Brain pericyte (primary cell): ENCODE measurements at places on chromosomes 6 and 20.

DNA sequence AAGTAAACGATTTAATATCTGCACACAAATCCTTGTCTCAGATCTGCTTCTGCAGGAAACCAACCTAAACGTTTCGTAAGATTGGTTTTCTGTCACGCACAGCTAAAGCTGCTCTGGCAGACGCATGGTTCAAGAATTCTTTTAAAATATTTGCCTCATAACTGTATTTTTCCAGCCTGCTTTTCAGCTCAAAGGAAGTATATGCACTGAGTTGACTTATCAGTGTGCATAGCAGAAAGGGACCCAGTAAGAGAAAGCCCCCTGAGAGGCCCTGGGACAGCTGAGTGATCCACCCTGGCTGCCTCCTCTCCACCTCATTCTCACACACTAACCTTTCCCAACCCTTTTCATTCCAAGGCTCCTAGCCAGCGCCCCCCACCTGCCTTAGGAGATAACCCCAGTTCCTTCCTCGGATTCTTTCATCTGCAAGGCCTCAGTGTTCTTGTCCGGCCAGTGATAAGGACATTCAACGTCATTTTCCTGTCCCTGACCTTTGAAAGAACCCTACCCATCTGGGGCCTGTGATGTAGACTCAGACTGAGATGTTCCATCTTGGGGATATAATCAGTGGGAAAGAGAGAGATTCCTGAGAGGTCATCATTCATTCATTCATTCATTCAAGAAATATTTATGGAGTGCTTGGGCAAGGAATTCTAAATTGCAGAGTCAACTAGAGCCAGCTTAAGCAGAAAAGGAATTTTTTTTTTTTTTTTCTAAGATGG, 22.4 kb upstream of the SLC9A8 start:
- no peak for DNase-seq

- no peak for DNase-seq
Observed at GRCh38 chr20:57317316-57317788, 12.3 kb upstream of the SPO11 start.

DNA sequence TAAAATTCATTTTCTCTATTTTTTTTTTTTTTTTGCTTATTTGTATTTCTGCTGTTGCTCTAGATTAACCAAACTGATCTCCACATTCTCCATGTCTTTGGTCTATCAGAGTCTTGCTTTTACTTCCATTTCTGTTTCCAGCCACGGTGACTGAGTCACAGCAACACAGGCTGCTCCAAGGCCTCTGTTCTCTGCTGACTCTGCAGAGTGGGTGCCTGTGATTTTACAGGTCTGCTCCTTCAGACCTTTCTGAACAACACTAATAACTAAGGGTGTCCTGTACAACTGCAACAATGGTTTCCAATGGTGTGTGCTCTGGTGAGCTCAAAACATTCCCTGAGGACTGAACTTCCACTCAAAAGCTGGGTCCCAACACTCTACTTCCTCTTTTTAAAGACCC, 102.3 kb upstream of the BMP2 start:
- no peak for DNase-seq

DNA sequence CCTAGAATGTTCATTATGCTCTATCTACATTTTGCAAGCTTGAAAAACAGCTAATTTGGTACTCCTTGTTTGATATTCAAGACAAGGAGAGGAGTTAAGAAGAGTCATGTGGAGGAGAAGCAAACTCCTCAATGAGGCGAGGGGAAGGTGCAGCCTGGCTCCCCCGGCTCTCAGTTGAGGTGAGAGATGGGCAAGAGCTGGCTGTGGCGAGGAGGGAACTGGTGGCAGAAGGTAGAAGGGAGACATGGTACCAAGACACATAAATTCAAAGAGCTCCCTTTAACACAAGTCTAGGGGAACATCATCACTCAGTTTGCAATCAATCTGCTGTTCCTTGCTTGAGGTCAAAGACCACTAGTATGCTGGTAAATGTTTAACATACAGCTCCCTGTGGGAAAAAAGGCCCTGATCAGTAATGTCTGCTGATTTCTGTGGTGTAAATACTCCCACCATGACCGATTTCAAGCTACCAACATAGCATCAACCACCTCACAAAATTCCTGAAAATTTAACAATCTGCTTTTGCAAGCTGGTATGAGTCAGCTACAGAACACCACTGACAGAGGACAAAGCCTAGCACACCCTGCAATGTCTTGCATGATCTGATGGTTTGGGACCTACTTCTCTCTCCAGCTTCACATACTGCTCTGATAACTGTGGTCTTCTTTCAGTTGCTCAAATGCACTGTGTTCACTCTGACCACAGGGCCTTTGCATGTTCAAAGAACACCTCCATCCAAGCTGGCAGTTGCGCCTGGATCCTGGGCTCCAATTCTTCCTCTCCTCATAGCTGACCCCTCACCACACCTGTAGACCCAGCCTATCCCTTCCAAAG, 516.3 kb upstream of the CHD6 start:
- no peak for DNase-seq

- DNase-seq, result no peak
Observed at GRCh38 chr6:167684276-167685104, 142.2 kb upstream of the AFDN start.

GRCh38 chr6:119267126-119267905, 82.2 kb downstream of the MAN1A1 start:
- no peak for DNase-seq

DNA sequence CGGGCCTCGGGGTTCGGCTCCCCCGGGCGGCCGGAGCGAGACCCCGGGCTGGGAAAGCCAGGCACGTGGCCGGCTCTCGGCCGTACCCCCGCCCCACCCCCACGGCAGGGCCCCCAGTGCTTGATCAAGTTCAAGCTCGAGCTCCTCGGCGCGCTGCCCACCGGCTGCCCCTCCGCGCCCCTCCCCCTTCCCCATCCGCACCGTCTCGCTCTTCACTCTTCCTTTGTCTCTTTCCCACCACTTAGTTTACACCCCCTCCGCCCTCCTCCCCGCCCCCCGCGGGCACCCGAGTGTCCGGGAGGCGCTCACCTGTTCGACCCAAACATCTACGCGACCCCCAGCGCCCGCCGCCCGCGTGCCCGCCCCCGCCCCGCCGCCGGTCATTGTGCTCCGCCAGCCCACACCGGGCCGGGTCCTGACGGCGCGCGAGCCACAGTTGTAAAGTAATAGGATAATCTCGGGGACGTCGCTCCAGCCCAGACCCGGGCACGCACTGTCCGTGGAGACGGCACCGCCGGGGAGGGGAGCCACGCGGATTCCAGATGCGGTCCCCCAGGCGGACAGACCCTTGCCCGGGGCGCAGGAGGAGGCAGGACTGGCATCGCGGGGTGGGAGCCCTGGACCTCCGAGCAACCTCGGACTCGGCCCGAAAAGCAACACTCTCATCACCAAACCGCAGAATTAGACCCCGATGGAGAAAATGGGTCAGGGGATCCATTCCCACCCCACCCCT, 100.7 kb downstream of the NOL4L start:
- DNase-seq, result no peak

DNA sequence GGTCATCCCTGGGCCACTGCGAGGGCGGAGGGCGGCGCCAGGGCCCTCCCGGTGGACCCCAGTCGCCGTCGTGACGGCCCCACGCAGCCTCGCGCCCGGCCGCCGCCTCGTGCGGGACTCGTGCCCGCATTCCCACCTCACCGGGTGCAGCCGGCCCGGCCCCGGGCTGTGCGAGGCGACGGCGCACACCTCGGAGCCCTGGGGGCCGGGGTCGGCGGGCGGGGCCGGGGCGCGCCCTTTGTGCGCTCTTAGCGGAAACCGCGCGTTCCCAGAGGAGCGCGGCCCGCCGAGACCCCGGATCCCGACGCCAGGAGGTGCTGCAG, 5.5 kb upstream of the DLL1 start:
- no peak for DNase-seq

GRCh38 chr20:5072756-5073659, 46.8 kb downstream of the PCNA start:
- no peak for DNase-seq

- no peak for DNase-seq
Observed at GRCh38 chr20:15857173-15857784, 716.0 kb downstream of the KIF16B start.

DNA sequence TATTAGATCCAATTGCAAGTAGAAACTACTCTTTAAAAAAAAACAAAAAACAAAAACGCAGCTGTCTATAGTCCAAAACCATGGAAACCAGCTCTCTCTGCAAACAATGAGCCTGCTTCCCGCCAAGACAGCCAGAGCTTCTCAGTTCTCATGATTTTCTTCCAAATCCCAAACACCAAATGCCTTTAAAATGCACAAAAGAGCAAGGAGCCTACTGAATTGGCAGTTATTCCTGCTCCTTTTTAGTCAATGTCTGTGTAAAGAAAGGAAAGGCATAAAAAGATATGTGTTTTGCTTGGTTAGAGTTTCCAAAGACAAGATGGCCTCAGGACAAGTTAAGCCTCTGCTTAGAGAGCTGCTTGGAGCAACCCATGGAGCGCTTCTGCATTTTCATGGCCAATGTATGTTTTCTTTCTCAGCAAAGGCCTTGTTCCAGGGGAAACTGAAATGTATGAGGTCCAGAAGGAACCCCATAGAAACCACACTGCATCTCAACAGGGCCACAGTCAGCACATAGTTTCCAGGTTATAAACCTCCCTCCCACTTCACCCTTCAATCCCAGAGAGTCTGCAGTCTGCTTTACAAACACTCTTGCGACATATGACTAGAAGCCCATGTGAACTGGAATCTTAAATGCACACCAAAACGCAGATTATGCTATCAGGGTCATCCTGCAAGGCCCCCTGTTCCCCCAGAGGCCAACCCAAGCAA, 209.3 kb upstream of the TAB2 start:
- DNase-seq, result no peak

GRCh38 chr6:148800536-148800935, 53.7 kb downstream of the UST start:
- DNase-seq, result no peak

GRCh38 chr6:106084106-106084988, 1.8 kb upstream of the PRDM1 start:
- no peak for DNase-seq

DNA sequence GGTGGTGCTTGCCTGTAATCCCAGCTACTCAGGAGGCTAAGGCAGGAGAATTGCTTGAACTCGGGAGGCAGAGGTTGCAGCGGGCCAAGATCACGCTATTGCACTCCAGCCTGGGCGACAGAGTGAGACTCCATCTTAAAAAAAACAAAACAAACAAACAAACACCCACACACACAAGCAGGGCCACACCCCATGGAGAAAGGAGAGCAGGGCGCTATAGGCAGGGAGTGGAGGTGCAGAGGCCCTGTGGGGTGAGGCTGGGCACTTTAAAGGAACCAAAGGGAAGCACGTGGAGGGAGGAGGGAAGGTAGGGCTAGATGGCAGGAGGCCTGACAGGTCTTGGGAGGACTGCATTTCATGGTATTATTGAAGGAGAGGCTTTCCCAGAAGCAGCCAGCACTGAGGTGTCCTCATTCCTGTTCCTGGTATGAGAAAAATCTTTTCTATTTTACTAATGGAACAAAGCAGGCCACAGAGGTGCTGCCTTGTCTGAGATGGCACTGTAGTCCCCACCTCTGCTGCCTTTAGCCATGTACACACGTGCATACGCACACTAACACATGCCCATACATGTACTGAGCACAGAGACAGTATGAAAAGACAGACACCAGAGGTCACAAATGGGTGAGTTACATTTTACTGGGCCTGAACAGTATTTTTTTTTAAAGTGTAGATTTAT, 44.0 kb downstream of the BCAS4 start:
- DNase-seq, result no peak

- no peak for DNase-seq
Observed at GRCh38 chr6:31065556-31065955, 46.8 kb downstream of the C6orf15 start.

GRCh38 chr20:48201188-48201587, 415.9 kb upstream of the SULF2 start:
- DNase-seq, result no peak

GRCh38 chr6:141398949-141399348, 733.8 kb upstream of the GJE1 start:
- no peak for DNase-seq

- peak; percentile 25 for DNase-seq
Observed at GRCh38 chr6:43170417-43170930, 595 bp upstream of the SRF start.

- no peak for DNase-seq
Observed at GRCh38 chr20:58997141-58997770, 9.8 kb downstream of the CTSZ start.

- DNase-seq, result no peak
Observed at GRCh38 chr6:17910189-17910588, 77.2 kb downstream of the KIF13A start.

DNA sequence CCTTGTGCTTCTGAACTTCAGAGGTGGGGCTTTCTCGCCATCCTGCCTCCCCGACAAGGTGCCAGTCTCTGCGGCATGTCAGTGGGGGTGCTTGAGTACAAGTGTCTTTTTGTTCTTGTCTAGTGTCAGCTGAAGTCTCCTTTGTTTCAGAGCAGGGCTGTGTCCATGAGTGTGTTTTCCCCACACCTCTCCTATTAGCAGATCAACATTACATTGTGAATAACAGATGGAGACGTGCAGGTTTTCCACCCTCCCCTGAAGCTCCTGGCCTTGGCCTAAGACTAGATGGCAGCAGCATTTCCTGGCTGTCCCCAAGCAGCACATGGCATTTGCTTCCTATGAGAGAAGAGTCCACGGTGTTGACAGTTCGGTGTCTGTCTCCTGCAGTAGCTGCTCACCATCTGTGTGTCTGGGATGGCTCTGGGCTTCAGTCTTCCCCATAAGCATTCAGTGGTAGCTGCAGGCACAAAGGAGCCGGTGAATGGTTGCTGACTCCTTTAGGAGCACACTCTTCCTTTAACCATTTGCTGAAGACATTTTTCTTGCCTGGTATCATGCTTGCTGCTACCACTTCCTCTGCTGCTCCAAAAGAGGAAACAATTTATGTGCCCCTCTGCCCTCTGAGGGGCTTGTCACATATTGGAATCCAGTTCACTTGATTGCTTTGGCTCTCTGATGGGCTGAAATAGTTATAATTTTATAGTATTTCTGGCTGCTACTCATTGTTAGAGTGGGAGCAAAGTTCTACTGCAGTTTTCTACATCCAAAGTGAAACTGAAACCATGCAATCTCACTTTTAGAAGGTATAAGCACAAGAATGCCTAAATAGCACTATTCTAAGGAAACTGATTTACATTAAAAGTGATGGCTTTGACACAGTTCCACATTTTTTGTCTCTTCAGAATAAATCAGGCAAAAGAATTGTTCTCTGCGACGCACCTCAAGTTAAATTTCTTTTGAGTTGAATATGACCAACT, 913.0 kb downstream of the C6orf118 start:
- DNase-seq, result no peak

DNA sequence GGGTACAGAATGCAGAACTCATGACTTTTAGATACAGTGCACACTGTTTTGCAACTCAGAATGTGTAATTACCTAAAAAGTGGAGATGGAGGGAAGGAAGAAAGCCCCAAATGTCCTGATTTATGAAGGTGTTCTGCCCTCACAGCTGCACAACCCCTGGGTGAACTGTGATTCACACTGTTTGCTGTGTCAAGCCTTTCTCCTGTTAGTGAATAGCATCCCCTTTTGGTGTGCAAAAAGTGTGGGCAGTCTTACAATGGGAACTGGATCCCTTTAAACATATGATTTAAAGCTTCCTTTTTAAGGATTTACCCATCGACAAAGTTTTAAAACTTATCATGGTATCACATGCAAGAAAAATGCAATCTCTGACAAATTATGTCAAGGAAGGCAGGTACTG, 633.4 kb upstream of the EPHA7 start:
- DNase-seq, result peak; percentile 48
